Naive thymus-derived CD8-positive, alpha-beta T cell (primary cell): ENCODE measurements at places on chromosomes 6 and 20. TPM values are rescaled to one million over a fixed set of nuclear protein-coding genes. Genes with fewer than 3 reads are reported as not detected.

- no peak for DNase-seq
These were observed 38.7 kb upstream of the SLC22A2 start for GRCh38 chr6:160297310-160297709.

DNA sequence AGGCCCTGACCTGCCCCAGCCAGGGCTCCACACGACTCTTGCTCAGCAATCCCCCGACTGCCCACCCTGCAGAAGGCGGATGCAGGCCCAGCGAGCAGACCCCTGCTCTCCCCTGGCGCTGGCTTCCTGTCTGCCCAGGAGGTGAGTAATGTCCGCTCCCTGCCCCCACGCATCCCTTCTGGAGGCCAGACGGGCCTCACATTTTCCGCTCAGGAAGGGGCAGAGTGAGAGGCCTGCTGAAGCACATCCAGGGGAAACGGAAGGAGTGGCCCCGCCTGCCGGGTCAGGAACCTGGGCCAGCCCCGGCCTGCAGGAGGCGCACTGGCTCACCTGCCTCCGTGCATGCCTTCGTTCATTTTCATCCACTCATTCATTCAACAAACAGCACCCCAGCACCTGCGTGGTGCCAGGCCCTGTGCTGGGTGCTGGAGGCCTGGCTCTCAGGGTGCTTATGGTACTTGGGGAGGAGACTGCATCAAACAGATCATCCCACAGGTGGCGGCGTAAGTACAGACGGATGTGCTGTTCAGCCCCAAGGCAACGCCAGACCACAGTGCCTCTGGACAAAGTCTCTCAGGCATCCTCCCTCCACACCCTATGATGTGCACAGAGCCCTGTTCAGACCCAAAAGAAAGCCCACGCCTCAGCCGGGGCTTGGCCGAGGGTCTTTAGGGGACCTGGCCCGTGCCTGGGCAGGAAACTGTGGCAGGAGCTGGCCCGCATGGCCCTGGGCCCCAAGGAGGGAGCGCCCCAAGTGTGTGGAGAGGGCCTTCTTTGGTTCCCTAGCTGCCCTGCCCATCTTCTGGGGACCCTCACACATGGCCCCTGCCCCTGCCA lies 112.1 kb downstream of the ASXL1 start:
- DNase-seq, result no peak

- DNase-seq, result no peak
These were observed 9.8 kb downstream of the SOX4 start for GRCh38 chr6:21603082-21603952.

DNA sequence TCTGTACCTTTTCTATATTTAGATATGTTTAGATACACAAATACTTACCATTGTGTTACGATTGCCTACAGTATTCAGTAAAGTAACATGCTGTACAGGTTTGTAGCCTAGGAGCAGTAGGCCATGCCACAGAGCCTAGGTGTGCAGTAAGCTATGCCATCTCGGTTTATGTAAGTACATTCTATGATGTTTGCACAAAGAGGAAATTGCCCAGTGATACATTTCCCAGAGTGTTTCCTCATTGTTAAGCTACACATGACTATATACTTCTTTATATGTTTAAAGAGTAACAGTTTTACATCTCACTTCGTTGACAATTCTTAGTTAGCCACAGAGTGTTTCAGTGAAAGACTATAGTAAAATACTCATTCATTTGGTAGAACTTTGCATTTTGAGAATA lies 51.5 kb downstream of the SLC35F1 start:
- DNase-seq, result no peak

DNA sequence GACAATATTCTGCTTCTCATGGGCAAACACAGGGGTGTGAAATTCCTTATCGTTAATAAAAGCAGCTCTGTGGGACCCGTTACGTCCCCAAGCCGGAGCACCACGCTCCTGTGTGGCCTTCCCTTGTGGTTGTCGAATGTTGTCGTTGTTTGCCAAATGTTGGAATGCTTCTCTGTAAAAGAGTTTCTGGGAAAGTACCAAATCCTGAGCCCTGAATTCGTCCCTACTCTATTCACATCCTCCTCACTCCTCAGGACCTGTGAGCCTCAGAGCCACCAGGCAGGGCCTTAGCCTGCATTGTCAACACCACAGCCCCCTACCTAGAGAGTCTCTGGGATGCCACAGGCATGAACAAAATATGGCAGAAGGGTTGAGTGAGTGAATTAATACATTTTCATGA lies 64.0 kb downstream of the THBS2 start:
- DNase-seq, result no peak

DNA sequence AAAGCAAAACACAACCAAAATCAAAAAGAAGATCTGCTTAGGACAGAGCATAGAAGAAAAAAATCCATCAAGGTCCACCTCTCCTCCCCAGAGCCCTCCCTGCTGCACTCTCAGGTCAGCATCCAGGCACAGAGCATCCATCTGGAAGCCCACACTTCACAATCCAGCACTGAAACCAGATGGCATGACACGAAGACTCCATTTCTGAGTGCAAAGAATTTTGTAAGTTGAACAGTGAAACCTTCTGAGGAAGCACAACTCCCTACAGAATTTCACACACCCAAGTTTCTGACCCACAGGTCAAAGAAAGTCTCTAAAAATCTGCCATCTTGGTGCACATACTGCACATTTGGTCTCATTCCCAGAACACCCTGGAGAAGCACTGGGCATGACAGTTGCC lies 128.8 kb upstream of the STXBP5 start:
- DNase-seq, result no peak

GRCh38 chr20:62201173-62202082 lies 18.6 kb downstream of the MTG2 start:
- no peak for DNase-seq

DNA sequence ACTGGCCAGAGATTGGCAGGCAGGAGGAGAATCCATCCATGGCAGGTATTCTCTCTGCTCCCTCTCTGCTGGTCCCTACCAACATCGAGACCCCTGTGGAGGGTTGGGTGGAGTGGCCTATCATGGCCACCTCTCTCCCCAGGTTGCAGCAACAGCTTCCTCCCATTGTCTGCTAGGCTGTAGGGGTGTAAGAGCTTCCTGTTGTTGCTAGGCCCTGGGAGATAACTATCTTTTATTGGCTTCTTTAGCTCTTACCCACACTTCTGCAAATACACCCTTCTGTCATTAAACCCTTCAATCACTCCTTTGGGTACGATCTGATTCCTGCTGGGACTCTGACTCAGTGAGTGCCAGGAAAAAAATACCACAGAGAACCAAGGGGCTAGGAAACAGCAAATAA lies 66.6 kb upstream of the FAM184A start:
- no peak for DNase-seq

GRCh38 chr6:18395856-18396197 lies 8.7 kb downstream of the RNF144B start:
- DNase-seq, result no peak

- DNase-seq, result no peak
These were observed 66.5 kb downstream of the REV3L start for GRCh38 chr6:111416529-111416928.

DNA sequence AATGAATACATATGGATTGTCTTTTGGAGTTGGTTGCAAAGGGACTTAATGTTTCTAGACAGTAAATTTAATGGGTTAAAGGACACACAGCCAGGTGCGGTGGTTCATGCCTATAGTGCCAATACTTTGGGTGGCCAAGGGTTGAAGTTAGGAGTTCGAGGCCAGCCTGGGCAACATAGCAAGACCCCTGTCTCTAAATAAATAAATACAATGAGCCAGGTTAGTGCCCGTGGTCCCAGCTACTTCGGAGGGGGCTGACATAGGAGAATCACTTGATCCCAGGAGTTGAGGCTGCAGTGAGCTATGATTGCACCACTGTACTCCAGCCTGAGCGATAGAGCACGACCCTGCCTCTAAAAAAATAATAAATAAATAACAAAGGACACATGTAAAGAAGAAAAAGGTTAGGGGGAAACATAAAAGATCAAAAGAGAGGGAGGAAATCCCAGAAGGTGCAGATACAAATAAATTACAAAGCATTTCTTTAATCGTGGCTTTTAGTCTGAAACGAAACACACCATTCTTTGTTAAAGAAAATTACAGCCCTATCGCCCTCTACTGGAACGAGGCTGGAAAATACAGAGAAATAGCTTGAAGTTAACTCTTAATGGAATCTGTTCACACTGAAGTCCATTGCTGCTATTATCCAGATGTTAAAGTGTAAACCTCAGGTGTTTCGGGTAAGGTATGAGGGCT lies 42.6 kb upstream of the SCML4 start:
- DNase-seq, result no peak

- DNase-seq, result no peak
These were observed 9.0 kb downstream of the TOMM6 start for GRCh38 chr6:41796474-41796873.

DNA sequence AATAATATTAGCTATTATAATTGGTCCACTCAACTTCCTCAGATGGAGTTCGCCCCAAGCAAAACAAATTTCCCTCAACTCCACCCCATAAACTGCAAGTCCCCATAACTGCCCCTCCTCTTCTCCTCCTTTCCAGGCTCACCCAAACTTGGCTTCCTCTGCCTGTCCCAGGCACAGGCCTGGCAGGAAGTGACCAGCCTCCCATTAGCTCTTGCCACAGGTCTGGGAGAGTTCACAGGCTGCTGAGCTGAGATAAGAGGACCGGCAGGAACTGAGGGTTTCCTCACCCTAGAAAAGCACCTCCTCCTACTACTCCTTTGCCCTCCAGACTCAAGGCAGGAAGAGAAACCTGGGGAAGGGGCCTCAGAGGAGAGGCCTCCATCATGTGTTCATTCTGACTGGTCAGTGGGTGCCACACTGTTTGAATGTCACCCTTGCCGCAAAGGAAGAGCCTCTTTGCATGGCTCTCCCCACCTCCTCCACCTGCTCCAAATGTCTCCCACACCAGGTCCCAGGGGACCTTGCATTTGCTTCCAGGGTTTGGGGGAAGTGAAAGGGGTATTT lies 24.5 kb upstream of the SMIM29 start:
- no peak for DNase-seq

- no peak for DNase-seq
These were observed 191.6 kb upstream of the EXOC2 start for GRCh38 chr6:884570-884969.

- DNase-seq, result no peak
These were observed 217.3 kb downstream of the LRFN2 start for GRCh38 chr6:40369891-40370290.

- DNase-seq, result no peak
These were observed 6.1 kb downstream of the IRF4 start for GRCh38 chr6:397604-398003.

GRCh38 chr6:125022391-125022989 lies 60.3 kb downstream of the RNF217 start:
- DNase-seq, result no peak

DNA sequence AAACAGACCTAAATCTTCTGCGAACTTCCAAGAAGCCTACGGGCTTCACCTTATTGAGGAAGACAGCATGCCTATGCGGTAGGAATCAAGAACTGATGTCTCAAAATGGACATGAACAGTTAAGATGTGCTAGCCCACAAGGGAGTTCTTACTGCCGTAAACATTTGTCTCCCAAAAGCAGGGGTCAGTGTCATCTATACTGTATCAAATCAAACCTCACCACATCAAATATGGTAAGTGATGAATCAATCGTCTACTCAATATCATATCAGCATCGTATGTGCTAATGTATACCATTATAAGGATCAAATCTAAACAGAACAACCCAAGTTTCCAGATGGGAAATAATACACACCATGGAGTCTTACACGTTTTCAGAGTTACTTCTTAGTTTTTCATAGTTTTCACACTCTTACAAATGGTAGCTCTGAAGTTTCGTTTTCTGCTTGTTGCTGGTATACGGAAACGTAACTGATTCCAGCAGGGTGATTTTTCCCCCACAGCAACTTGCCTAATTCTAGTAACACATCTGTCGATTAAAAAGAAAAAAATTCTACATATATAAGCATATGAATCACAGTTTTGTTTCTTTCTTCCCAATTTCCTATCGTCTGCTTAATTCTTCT lies 12.6 kb downstream of the RRBP1 start:
- DNase-seq, result no peak

DNA sequence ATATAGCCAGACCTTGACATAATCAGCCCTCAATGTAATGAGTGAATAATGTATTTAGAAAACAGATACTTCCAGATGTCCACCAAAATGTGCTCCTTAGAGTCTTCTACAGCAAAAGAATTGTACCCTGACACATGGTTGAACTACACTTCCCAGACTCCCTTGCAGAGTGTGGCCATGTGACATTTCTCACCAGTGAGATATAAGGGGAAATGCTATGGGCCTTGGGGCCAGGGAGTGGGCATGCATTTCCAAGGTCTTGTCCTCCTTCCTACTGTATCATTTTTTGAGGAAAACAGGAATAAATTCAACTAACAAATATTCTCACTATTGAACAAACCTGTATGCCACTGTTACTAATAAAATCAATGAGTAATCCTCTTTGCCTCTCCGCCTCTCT lies 211.4 kb upstream of the SMLR1 start:
- no peak for DNase-seq

GRCh38 chr6:7896465-7896987 lies 14.1 kb downstream of the TXNDC5 start:
- DNase-seq, result no peak

DNA sequence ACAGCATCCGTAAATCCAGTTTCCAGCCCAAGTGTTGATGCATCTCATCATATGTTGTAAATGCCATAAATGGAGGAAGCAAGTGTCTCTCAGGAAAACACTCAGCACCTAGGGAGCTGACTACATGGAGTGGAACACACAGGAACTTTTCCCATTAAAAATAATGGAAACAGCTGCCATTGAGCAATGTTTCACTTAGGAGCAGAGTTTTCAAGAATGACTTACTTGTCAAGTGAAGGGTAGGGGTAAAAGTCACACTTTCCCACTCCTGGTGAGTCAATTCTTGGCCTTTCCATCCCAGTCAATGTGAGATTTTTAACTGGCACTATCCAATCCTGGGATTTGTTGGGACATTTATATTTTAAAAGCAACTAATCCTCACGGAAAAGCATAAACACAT lies 119.4 kb upstream of the ASF1A start:
- DNase-seq, result no peak

The ARHGAP40 gene
- polyA plus RNA-seq, result not detected

The ADAM33 gene
- polyA plus RNA-seq, result not detected

The BACH2 gene
- 17.5 TPM for polyA plus RNA-seq

The PCK1 gene
- polyA plus RNA-seq, result not detected

The AVP gene
- not detected for polyA plus RNA-seq

The ACOT13 gene
- polyA plus RNA-seq, result 16.5 TPM

The TEAD3 gene
- polyA plus RNA-seq, result 0.16 TPM
